ENCODE measurements at places on chromosomes 12 and 14.

DNA sequence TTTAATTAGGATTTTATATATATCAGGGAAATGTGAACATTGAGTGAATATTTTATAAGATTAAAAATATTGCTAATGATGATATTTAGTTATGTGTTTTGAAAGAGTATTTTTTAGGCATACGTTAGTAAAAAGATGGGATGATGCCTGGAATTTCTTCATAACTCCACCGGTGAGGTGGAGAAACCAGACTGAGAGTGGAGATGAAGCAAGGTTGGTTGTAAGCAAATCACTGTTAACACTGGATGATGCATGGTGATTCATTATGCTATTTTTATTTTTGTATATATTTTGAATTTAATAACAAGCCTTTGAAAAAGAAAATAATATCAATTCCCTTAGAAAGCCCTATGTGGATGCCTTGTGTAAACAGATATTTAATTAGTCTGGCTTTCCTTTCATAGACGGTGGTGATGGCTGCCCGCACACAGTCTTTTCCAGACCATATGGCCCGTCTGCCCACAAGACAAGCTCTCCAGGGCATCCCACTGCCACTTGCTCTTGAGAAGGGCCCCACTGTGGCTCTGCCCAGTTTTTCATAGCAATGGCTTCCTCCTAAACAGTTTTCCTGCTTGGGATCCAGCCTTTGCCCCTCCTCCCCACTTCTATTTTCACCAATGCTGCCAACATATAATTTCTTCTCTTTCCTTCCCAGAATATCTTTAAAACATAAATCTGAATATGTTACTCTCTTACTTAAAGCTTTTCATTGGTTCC lies 95.4 kb downstream of the HELB start:
- no peak for DNase-seq

GRCh38 chr14:67520482-67520881 lies 12.6 kb upstream of the PLEKHH1 start:
- DNase-seq = no peak

DNA sequence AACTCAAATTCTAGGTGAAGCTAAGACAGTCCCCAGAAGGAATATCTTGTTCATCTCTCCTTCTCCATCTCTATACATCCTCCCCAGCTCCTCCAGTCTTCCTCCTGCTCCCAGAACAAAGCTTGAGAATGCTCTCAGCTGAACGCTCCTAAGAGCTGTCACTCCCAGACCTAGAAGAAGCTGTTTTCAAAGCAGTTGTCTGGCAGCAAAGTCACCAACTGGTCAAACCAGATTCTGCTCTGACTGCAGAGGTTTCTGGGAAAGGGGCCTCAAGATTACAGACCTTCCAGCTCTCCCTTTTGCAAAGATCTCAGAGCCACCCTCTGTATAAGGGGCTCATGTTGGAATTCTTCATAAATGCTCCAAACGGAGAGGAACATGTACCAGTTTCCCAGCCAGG lies 9.6 kb upstream of the HSPB8 start:
- no peak for DNase-seq

DNA sequence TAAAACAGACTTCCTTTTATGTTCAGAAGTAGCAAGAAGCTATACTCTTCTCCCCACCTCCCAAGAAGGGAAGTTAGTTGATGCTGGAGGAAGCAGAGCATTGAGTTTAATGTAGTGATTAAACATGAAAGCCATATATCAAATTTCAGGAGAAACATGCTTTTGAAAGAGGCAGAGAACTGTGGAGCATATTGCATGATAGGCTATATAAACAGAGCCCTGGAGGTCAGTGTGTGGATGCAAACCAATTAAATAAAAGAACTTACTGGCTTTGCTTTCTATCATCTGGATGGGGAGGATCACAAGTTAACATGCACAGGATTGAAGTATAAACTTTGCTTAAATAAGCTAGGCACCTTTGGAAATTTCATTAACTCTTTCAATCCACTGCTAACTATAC lies 94.1 kb downstream of the MSRB3 start:
- DNase-seq = no peak

DNA sequence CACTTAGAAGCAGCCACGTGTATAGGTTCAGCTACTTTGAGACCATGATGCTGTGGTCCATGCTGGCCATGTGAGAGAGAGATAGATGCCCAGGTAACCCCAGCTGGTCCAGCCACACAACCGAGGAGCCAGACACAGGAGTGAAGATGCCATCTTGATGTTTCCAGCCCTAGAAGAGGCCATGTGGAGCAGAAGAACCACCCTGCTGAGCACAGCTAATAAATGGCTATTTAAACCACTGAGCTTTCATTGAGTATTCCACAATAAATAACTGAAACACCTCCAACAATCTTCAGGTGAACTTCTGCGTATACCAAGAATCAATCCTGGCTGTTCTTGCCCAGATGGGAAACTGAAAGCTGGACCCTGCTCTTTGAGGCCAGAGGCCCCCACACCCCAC lies 84.0 kb upstream of the GSC start:
- no peak for DNase-seq

DNA sequence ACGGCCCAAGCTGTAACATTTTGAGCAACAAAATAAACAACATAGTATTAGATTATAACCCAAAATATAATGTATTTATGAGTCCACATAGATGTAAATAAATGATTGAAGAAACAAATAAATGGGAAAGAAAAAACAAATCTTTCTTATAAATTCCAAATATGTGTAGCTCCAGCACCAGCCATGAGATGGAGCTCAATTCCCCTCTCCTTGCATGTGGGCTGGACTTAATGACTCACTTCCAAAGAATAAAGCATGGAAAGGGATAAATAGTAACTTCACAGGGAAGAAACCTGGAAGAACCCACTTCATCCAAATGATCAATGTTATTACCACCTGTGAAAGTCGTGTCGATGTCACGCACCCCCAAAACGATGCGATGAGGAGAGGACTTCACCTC lies 158.8 kb downstream of the RPAP3 start:
- no peak for DNase-seq

GRCh38 chr14:35576260-35576659 lies 42.3 kb downstream of the INSM2 start:
- no peak for DNase-seq
